Activated CD4-positive, alpha-beta T cell treated with anti-CD3 and anti-CD28 coated beads, Interleukin-2, Interleukin-6, amounts not matched to agents 100 ng/mL and 50 ng/mL, durations not matched to agents 16 hours and 8 hours (primary cell): ENCODE measurements at places on chromosomes 5 and 9.

GRCh38 chr9:76894198-76894597, 11.7 kb downstream of the PRUNE2 start:
- no peak for DNase-seq

DNA sequence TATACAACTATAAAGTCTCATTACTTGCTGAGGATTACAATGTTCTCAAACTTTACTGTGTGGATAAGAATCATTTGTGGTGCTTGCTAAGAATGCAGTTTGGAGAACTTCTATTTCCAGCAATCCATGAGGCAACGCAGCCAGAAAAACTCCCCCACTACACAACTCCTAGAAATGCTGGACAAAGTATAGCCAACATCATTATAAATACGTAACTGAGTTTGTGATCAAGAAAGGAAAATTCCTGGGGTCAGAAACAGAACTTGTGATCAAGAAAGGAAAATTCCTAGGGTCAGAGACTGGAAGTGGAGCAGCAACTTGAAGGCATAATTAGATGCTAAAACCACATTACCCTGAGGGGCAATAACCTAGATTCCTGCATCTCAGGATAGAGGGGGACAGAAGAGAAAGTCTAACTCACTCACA, 81.1 kb downstream of the MAT2B start:
- no peak for DNase-seq

GRCh38 chr9:135152614-135153334, 65.3 kb downstream of the OLFM1 start:
- no peak for DNase-seq

GRCh38 chr9:128845186-128845931, 15.8 kb upstream of the SPOUT1 start:
- DNase-seq = no peak

DNA sequence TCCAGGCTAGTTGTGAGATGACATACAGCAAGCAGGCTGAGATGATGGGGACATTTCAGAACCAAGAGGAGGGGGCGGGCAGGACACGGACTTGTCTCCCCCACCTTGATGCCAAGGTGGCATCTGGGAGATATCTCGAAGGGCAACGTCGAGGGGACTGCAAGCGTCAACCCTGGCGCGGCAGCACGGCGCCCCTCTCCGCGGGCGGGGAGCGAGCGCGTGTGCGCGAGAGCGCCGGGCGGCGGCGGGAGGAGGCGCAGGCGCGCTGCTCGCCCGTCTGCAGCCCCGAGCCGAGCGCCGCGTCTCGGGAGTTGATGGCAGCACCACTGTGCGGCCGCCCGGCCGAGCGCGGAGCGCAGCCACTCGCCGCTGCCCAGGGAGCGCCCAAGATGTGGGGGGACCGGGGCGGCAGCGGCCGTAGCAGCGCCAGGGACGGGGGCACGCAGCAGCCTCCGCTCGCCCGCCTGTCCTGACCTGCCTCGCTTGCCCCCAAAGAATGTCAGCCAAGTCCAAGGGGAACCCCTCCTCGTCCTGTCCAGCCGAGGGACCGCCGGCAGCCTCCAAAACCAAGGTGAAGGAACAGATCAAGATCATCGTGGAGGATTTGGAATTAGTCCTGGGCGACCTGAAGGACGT, at the start of gene PRR16:
PRR16 (plus strand) TSS at position 310 of the 636 bp plus-strand sequence.
- DNase-seq = peak; percentile 16

GRCh38 chr5:123482258-123482657, 29.7 kb upstream of the CSNK1G3 start:
- DNase-seq = no peak

- DNase-seq = no peak
Measured at GRCh38 chr5:61491861-61492260, 159.8 kb downstream of the ZSWIM6 start.

- peak; percentile 19 for DNase-seq
Measured at GRCh38 chr9:21883642-21884041, 81.2 kb downstream of the MTAP start.

DNA sequence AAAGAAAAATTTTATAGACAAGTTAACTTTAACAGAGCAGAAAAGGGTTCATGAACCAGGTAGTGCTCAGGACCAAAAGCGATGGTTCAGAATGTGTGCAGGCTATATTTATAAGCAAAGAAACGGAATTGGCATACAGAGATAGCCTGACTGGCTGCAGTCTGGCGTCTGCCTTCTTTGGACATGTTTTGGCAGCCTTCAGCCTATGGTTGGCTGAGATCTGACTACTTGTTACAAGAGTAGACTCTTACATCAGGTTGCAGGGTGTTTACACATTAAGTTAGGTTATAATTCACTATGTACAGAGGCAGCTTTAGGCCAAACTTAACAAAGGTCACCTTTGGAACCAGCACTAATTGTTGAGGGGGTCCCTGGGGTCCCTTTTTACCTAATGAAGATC, 7.0 kb downstream of the NOP16 start:
- DNase-seq = no peak

DNA sequence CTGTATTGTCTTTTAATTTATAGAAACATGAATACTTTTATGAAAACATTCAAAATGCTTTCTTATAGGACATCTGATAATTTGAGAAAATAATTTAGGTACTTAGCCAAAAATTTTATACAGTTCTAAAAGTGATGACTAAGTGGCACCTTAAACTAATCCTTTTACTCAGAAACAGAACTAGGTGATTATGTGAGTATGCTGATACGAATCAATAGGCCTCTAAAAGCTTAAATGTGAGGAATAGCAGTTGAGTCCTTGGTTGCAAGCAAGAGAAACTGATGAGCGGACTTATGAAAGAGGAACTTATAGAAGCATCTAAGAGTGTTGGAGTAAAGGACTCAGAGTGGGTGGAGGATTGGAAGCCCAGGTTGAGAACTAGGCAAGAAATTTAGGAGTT, 26.4 kb downstream of the ANXA1 start:
- DNase-seq = no peak

- DNase-seq = no peak
Measured at GRCh38 chr5:39057734-39058133, 16.5 kb downstream of the RICTOR start.

- no peak for DNase-seq
Measured at GRCh38 chr5:84085387-84086041, 299.2 kb downstream of the EDIL3 start.

DNA sequence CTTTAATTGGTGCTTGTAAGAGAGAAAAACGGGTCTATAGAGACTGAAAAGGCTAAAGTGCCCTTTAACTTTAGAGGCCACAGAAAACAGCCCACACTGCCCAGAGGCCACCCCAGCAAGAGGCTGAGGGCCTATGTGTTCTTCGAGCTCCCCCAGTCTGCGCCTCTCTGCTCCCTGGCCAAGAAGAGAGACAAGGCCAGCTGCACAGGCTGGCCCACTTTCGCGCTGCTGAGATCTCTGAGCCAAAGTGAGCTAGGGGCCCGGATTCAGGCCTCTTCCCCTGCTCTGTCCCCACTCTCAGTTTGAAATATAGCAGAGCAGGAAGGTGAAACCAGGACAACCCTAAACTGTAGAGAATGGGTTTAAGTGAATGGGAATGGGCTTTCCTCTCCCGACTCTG, 132.0 kb upstream of the TRIM32 start:
- no peak for DNase-seq

- peak; percentile 8 for DNase-seq
Measured at GRCh38 chr9:87502391-87503221, 4.9 kb downstream of the DAPK1 start.

DNA sequence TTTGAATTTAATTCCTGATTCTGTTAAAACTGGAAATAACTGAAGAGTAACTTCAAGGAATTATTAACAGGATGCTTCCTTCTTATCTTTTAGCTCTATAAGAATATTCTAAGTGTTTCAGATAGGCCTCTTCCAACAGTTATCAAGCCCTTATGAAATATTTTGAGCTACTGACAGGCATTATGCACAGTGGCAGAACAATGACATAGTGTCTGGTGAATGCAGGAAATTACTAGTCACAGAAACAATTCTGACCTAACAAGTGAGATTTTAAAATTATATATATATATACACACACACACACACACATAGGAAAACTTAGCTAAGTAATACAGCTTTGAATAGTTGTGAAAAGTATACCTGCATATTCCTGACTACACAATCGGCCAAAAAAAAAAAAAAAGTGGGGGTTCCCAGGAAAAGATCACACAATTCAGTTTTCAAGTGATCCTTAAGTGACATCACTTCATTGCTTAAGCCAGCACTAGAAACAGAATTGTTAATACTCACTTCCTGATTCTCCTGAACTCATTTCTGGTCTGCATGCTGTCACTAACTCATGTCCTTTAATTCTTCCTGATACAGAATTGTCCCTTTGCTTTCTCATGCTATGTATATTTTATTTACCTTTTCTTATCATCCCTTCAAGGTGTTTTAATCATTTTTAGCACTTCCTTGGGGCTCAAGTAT, 77.3 kb downstream of the SLC25A46 start:
- no peak for DNase-seq

DNA sequence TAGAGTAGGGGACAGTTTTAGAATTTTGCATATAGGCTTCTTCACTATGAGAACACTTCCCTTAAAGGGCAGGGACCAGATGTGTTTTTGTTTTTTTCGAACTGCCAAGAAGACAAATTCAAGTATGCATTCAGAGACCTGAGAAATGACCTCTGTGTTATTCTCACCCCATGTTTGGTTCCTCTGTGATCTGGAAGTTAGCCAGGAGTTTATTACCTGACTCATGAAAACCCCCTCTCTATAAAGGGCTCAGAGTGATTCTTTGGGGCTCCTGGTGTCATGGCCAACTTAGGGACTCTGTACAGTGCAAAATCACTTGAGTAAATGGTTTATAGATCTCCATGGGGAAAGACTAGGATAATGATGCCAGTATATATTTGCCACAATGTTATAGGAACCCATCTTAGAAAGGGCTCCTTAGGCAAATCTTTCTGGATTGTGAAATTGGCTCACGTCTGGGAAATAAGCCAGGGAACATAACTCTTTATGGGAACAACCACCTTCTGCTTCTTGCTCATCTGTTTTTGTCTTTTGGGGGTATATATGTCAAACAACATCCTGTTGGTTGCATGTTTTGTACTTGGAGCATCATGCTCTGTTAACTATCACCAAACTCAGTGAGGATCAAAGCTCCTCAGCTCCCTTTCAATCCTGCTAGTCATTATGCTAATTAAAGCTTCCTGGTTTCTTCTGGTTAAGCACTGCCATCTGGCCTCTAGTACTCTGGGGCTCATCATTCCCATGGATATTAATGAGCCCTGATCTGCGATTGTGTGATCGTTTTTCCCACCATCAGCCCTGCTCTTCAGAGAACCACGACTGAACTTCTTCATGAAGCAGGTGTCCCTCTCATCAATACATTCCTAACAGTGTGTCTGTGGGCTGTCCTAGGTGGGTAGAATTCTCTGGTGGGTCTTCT, 173.4 kb upstream of the CDH12 start:
- no peak for DNase-seq

- no peak for DNase-seq
Measured at GRCh38 chr5:175582697-175583096, 75.2 kb upstream of the HRH2 start.

GRCh38 chr5:141245250-141245717, at the start of gene PCDHB15:
Gene PCDHB15 (plus strand): TSS chr5:141245395. CDS start chr5:141245579, 184 bp downstream.
- DNase-seq = no peak

- no peak for DNase-seq
Measured at GRCh38 chr5:14465776-14466175, 115.8 kb upstream of the OTULINL start.

GRCh38 chr9:129275626-129276247, 97.7 kb upstream of the IER5L start:
- DNase-seq = no peak

GRCh38 chr5:106401561-106401960, 1269.2 kb downstream of the EFNA5 start:
- no peak for DNase-seq

- DNase-seq = no peak
Measured at GRCh38 chr9:125894566-125894965, 147.4 kb downstream of the PBX3 start.

- no peak for DNase-seq
Measured at GRCh38 chr5:146852089-146852488, 26.5 kb downstream of the PPP2R2B start.

GRCh38 chr5:168964182-168964581, 336.8 kb downstream of the SLIT3 start:
- DNase-seq = no peak

DNA sequence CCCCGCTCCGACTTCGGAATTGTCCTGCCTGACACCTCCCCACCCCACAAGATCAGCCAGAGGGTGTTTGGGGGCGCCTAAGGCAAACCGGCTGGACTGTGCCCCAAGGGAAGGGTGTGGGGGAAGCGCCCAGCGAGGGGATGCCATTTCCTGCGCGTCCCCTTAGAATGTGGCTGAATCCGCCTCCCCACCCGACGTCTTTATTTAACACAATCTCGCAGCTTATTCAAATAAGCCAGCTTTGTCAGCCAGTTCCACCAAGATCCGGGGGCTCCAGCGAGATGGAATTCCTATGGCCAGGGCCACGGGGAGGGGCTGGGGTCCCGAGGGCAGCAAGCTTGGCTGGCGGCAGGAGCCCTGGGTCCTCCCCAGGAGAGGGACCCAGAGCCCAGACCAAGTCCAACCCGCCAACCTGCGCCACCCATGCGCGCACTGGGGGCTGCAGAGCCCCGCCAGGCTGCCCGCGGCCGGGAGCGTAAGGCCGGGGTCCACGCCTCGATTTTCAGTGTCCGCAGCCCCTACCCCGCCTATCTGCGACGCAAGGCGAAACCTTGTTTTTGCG, 7.4 kb downstream of the IRX4 start:
- DNase-seq = no peak

DNA sequence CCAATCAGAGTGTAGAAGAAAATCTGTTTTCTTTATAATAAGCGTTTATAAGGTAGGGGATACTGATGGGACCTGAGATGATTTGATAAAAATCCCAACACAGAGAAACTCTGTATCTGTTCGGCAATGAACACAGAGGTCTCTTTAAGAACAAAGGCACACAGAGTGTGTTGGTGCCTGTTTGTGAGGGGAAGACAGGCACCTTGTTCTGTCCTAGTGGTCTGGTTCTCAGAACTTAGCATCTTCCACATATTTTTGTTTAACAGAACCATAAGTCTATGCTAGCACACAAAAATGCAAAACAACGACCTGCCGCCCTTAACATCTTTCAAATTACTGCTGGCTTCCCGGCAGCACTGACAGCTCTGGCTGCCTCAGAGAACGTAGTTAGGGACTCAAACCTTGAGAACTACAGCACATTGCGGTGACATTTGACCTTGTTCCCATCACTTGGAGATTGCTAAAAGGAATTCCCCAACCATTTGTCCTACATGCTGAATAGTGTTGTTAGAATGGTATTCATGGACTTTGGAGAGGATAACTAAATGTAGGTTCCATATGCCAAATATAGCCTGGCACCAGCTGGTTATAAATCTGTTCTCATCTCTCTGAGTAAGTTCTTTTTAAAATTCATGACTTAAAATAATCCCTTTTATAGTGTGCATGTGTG, 871.7 kb upstream of the TYRP1 start:
- DNase-seq = no peak

DNA sequence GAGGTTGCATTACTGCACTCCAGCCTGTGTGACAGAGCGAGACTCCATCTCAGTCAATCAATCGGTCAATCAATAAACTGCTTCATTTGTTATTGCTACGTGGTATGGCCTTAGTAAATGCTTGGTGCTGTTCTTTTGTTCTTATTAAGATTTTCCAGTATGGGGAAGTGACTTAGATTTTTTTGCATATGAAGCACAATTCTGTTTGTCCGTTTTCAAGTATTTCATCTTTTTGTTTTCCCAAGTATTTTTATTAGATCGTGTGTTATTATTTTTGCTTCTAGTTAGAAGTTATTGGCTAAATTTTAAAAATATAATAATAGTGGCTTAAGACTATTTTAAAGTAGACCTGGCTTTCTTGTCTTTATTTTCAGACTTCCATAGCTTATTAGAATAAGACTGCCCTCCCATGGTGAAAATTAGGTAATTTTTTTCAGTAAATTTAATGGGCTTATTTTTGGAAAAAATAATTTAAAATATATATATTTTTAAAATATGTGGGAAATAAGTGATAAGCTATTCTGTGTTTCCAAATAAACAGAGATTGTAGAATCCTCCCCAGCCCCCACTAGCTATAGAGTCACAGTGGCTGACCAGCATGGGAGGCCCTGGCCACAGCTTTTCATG, 14.7 kb upstream of the OMD start:
- no peak for DNase-seq
